ENCODE measurements at places on chromosomes 5 and 9.
A peak's percentile ranks its signal among the peaks of the same experiment; 100 is the strongest.

GRCh38 chr5:79736528-79737514 lies 47.2 kb downstream of the CMYA5 start:
- no peak for DNase-seq

- no peak for DNase-seq
These were observed 94.0 kb downstream of the RCL1 start for GRCh38 chr9:4886698-4887097.

GRCh38 chr5:21236971-21237427 lies 1249.0 kb upstream of the CDH18 start:
- no peak for DNase-seq

DNA sequence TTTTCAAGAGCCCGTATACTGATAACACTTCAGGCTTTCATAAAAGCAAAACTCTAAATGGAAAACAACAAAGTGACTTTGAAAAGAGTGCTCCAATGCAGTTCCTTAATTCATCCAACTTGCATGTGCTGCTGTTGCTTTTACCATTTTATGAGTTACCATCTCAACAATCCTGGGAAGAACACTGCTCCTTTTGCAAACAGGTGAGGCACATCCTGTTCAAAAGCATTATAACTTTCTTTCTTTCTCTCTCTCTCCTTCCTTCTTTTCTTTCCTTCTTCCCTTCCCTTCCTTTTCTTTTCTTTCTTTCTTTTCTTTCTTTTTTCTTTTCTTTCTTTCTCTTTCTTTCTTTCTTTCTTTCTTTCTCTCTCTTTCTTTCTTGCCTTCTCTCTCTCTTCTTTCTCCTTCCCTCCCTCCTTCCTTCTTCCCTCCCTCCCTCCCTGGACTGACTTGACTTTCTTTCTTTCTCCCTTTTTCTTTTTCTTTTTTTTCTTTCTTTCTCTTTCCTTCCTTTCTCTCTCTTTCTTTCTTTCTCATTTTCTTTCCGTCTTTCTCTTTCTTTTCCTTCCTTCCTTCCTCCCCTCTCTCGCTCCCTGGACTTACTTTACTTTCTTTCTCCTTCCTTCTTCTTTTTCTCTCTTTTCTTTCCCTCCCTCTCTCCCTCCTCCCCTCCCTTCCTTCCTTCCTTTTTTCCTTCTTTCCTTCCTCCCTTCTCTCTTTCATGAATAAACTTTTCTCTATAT lies 11.2 kb upstream of the PARP8 start:
- no peak for DNase-seq

DNA sequence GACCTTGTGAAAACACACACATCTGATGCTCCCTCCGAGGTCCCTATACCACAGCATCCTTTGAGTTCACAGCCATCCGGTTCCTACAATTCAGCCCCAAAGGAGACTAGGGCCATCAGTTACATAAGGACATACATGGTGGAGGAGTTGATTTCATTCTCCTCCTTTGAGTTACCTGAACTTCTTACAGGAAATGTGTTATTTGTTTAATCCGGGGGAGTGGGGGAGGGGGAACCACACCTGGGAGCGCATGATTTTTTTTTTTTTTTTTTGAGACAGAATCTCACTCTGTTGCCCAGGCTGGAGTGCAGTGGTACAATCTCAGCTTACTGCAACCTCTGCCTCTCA lies 30.7 kb downstream of the SEMA4D start:
- no peak for DNase-seq

DNA sequence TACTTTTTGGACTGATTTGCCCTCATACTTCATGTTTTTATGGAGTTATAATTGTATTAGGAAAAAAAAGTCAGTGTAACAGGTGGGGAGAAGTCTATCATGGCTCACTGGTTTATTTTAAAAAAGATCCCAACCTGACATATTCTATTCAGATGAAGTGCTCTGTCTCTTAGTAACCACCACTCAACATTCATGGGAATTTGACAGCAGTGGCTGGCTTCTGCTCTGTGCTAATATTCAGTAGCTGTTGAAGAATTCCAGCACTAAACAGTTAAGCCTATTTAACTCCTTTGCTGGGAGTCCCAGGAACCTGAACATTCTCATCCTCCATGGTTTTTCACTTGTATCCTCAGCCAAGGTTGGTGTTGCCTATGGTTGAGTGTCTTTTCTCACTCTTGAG lies 23.1 kb downstream of the CMYA5 start:
- DNase-seq: no peak

GRCh38 chr5:115435065-115435777 lies 109.4 kb downstream of the FEM1C start:
- DNase-seq: no peak

DNA sequence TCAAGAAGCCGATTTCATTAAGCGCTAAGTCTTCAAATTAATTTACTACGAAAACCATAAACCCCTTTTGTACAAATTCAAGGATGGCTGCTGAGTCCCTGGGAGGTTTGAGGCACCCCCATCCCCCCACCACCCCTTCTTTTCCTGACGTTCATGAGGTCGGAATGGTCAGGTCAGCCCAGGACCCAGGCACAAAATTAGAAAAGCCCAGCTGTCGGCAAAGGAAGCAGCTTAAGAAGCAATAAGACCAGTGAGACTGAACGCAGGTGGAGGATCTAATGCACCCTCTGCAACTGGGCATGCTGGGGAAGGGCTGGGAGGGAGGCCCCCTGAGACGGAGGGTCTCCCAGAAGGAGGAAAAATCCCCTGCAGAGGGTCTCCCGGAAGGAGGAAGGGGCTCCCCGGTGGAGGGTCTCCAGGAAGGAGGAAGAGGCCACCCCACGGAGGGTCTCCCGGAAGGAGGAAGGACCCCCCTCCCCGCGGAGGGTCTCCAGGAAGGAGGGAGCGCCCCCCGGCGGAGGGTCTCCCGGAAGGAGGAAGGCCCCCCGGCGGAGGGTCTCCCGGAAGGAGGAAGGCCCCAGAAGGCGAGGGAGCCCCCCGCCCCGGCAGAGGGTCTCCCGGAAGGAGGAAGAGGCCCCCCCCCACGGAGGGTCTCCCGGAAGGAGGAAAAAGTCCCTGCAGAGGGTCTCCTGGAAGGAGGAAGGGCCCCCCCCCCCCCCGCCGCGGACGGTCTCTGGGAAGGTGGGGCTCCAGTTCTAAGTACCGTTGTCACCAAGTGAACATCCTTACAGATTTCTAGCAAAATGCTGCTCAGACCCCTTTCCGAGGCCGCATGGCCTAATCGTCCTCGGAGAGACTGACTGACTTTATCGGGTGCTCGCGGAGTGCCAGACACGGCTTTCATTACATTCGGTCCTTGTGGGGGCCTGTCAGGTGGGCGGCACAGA lies 74.4 kb upstream of the FCN1 start:
- DNase-seq: no peak

DNA sequence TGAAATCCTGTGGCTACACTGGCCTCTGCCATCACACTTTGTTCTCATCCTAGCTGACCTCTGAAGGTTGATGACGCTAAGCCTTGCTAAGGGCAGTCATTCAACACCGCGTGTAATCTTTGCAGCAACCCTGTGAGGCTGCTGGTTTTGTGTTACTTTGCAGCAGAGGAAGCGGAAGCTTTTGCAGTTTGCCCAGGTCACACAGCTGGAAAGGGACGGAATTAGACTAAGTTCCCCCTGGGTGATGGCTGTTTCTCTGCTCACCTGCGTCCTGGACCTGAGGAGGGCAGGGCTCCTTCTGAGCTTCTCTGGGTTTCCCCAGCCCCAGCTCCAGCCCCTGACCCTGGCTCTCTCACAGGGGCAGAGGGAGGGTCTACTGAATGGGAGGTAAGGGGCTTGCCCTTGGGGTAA lies 7.3 kb upstream of the SLC25A51 start:
- DNase-seq: no peak

- no peak for DNase-seq
These were observed 29.7 kb downstream of the ACTBL2 start for GRCh38 chr5:57452885-57453284.

DNA sequence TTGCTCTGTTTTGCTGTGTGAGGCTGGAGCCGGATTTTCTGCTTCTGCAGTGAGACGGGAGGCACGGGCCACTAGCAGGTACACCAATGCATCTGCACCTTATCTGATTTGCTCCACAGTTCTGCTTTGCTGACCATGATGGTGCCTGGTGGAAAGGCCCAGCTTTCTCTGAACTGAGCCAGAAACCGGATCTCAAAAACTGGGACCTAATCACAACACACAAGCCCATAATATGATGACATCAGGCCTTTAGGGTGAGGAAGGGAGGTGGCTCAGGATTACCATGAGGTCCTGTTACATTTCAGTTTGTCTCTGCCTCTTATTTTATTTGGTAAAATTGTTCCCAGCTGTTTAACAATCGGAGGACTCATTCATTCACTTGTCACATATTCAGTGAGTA lies 49.8 kb downstream of the FGF1 start:
- no peak for DNase-seq

DNA sequence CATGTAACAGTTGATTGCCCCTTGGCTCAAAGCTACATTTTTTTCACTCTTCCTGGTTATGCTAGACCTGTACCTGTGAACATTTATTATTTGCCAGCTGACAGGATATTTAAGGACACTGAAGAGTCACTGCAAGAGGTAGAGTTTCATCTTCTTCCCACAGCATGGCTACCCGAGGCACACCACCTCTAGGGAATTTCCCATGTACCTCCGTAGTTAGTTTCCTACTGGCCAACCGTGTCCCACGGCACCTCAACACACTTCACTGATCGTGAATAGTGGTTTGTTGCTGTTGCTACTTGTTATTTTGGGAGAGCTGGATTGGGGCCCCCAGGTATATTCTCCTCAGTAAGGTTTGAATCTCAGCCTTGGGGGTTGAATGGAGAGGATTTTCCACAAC lies 648.6 kb downstream of the SEMA5A start:
- no peak for DNase-seq

GRCh38 chr5:91690921-91691320 lies 307.8 kb upstream of the ARRDC3 start:
- no peak for DNase-seq

GRCh38 chr5:162558120-162558519 lies 490.5 kb downstream of the GABRG2 start:
- no peak for DNase-seq

GRCh38 chr5:137609127-137609526 lies 110.0 kb upstream of the SPOCK1 start:
- DNase-seq: no peak

DNA sequence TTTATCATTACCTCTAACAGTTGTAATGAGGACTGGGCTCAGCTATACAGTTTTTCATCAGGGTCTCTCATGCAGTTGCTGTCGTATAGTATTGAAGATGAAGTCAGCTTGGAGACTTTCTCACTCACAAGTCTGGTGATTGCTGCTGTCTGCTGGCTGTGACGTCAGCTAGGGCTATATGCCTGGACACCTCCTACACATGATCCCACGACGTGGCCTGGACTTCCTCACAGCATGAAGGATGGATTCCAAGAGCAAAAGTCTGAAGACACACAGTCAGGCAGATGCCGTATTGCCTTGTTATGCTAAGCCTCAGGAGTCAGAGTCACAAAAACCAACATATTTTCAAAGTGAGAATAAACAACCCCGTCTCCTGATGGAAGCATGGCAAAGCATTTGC lies 193.3 kb downstream of the LURAP1L start:
- no peak for DNase-seq

GRCh38 chr5:128355961-128356360 lies 182.1 kb downstream of the FBN2 start:
- DNase-seq: no peak

DNA sequence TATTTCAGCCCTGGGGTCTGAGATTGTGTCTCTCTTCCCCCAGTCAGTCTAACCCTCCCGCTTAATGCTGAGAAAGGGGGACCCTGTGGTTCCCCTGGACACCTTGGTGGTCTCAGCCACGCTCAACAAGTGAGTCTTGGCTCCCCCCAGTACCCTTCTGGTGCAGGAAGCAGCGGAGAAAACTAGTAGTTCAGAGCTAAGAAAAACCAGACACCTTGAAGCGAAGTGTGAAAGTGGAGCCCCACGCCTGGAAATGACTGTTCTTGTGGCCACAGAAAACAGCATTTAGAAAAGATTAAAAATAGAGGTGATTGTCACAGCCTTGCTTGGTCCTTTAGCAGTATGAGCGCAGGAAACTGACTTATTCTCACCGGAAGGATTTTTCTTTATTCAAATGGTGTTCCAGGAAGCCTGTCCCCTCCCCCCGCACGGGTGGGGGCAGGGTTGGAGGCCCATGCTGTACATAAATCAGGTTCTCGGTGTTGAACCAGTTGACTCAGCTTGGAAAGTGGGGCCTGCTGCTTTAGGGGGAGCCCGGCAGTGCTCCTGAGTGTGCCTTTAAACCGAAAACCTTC lies 8.1 kb downstream of the ARPC5L start:
- no peak for DNase-seq

DNA sequence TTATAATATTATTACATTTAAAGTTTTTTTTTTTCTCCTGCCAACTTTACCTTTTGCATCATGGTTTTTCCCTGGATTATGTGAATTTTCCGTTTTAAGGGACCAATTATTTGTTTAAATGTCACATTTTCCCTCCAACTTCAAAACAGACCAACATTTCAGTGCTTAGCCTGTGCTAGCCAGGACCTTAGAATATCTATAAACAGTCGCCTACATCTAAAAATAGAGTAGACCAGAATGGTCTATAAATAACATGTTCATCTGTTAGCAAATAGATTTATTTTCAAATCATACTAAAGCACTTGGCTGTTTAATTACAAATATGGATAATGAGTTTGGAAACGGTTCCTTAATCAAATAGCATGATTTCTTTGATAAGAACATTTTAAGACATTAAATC lies 192.0 kb downstream of the FBN2 start:
- no peak for DNase-seq

DNA sequence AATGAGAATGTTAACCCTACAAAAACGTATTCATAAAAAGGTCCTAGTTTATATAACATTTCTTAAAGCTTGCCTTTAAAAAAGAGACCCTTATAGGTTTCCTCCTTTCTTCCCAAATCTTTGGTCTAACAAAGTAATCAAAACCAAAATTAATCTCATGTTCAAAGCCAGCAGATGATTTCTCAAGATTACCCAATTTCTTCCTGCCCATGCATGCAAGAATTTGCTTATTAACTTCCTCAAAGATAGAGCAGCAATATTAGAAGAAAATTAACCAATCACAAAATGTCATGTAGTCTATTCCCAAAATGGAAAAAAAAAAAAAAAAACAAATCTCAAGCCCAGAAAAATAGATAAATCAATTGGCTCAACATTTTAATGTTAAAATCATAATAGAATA lies 114.9 kb downstream of the MLLT3 start:
- no peak for DNase-seq

DNA sequence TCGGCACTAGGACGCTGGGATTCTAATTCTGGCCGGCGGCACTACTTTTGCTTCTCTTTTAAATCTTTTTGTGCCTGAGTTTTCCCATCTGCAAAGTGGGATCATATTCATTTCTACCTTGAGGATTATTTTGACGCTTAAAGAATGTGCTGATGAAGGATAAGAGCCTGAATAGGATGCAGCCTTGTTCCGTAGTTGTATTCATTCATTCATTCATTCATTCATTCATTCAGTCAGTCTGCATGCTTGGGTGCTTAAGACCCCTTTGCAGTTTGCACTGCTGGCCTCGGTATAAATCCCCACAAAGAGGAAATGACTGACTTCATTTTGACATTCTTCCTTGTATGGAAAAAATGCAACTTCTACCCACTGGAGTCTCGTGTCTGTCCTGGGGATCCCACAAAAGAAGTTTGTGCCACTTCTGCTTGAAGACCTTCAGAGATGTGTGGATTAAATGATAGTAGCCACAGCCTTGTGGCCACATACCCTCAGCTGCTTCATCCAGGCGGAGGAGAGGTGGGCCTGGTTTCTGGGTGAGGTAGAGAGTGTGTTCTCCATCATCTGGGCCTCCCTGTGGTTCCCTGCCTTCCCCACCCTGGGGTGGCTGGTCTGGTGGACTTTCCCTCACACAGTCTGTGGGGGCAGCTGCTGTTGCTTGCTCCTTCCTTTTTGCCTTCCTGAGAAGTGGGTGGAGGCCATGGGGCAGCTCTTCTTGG lies 62.6 kb downstream of the PPARGC1B start:
- DNase-seq: peak; percentile 7

All from AG08395 (cell line).